ENCODE measurements at places on chromosomes 11 and 22.

GRCh38 chr11:46559815-46560214 lies 34.0 kb downstream of the AMBRA1 start:
- no peak for DNase-seq

GRCh38 chr11:294780-295179 lies 4.5 kb downstream of the IFITM5 start:
- no peak for DNase-seq

- no peak for DNase-seq
Observed at GRCh38 chr22:20001082-20001638, 15.5 kb downstream of the ARVCF start.

- no peak for DNase-seq
Observed at GRCh38 chr11:66874232-66874631, 17.4 kb downstream of the LRFN4 start.

- no peak for DNase-seq
Observed at GRCh38 chr11:29527391-29527936, 489.4 kb downstream of the KCNA4 start.

DNA sequence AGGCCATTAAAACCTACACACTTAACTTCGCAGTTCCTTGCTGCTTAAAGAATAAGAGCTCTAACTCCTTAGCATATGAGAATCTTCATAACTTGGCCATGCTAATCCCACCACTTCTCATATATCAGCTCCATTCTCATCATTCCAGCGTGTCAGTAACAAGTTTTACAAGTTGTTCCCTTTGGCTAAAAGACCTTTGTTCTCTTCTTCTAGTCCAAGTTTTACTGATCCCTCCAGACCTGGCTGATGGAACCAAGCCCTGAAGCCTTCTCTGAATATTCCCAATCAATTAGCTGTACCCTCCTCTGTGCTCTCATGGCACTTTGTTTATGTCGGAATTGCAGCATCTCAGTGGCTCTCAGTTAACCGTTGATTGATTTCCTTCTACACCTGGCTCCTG lies 35.8 kb downstream of the GAB2 start:
- no peak for DNase-seq

DNA sequence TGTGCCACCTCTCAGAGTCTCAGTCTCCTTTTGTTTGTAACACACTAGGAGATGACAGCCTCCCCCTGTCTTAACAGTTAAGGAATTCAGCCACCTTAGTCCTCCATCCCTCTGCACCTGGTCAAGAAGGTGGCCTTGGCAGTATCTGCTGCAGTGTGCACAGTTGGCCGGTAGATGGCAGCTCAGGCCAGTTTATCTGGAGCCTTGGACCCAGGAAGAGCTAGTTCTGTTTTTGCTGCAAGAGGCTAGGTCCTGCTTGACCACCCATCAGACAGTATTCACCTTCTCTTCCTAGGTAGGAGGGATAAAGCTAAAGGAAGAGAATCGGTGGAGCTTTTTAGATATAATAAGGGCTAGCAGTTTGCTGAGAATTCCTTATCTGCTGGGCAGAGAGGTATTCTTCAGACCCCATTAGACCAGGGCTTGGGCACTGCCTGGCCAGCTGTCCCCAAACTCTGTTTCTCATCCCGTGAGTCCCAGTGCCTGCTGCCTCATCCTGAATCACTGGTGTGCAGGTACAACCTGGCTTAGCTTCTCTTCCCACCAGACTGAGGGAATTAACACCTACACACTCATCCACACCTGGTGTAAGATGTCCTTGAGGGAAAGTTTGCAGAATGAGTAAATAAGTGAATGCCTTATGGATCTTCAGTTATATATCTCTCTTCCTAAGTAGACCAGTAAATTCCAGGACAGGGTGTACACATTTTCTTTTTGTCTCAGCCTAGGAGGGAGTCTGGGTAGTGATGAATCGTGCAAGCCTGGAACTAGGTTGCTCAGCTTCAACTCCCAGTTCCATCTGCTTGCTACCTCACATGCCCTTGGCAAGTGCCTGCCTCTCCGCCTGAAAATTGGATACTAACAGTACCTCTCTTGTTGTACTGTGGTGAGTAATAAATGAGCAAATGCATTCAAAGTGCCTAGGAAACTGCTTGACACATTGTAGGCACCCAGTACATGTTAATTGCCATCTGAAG lies 70.8 kb upstream of the NARS2 start:
- no peak for DNase-seq

GRCh38 chr11:5736396-5736795 lies at the start of gene OR56B1:
OR56B1 (plus strand) TSS chr11:5736448; CDS start chr11:5736517, 69 bp downstream.
- no peak for DNase-seq

- no peak for DNase-seq
Observed at GRCh38 chr11:82811369-82811768, 77.7 kb upstream of the FAM181B start.

GRCh38 chr22:31346733-31347250 lies 646 bp upstream of the PATZ1 start:
- DNase-seq = no peak

DNA sequence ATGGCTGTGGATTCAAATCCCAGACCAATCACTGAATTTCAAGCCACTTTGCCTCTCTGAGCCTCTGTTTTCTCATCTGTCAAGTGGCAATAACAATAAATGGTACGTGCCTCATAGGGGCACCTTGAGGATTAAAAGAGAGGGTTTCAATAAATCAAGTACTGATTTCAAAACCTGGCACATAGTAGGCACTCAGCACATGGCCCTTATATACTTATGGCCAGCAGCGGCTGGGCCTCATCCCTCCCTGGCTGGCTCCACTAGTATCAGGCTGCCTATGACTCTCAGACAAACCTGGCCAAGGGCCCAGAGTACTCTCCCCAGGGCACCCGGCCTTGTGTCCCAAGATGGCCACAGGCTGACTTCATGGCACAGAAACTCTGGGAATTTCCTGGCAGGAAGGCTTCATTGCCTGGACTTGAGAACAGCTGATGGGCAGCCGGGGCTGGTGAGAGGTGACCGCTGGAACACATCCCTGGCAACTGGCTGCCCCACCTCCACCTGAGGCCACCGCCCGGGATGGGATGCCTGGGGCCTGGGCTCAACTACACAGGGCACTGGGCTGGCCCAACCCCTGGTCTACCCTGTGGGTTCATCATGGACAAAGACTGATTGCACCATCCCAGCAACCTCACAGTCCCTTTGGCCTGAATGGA lies 3.4 kb downstream of the FADS3 start:
- peak; percentile 88 for DNase-seq

DNA sequence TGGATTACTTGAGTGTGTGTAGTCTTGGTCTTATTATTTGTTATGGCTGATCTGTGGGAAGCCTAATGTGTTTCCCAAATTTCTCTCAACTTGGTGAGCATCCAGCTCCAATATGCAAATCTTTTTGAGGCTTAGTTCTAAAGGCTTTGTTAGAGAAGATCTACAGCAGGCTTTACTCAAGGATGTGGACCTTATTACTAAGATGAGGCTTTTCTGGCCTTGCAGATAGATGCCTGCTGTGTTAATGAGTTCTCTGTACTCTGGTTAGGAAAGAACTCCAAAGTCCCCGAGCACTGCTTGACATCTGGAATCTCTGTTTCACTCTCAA lies 24.1 kb downstream of the MYEOV start:
- no peak for DNase-seq

- no peak for DNase-seq
Observed at GRCh38 chr22:35766654-35767580, 49.2 kb downstream of the APOL5 start.
